Left ventricle myocardium superior (tissue), 1 donor: ENCODE measurements at places on chromosomes 5 and 9. TPM values are rescaled to one million over a fixed set of nuclear protein-coding genes. Genes with fewer than 3 reads are reported as not detected.

PCDHGB1 gene
- 7.1 TPM for total RNA-seq

TXN gene
- 66.0 TPM for total RNA-seq

DRD1 gene
- not detected for total RNA-seq

PCDHA11 gene
- total RNA-seq = not detected

DDX4 gene
- not detected for total RNA-seq

MEIKIN gene
- not detected for total RNA-seq

OSMR gene
- 9.9 TPM for total RNA-seq

SLC46A2 gene
- not detected for total RNA-seq

DNAJB5 gene
- 36.2 TPM for total RNA-seq

RASGEF1C gene
- 0.40 TPM for total RNA-seq

ACTBL2 gene
- not detected for total RNA-seq

CCDC192 gene
- not detected for total RNA-seq

PTGER4 gene
- total RNA-seq = 6.6 TPM

CATSPER3 gene
- 0.74 TPM for total RNA-seq

LRRC19 gene
- not detected for total RNA-seq

POU5F2 gene
- 0.30 TPM for total RNA-seq

FGD3 gene
- 3.2 TPM for total RNA-seq

HTR1A gene
- not detected for total RNA-seq

HTR4 gene
- total RNA-seq = not detected

CNTFR gene
- total RNA-seq = 3.3 TPM

TCF7 gene
- total RNA-seq = 3.4 TPM

PDE6A gene
- total RNA-seq = 0.05 TPM

MLANA gene
- not detected for total RNA-seq

STOML2 gene
- 150 TPM for total RNA-seq

FOXD4 gene
- total RNA-seq = 0.12 TPM

RELL2 gene
- 0.55 TPM for total RNA-seq

FGFR4 gene
- total RNA-seq = 1.4 TPM

FAM78A gene
- total RNA-seq = 69.1 TPM

SPACA9 gene
- 4.4 TPM for total RNA-seq

MAML1 gene
- total RNA-seq = 13.5 TPM

IFNA17 gene
- total RNA-seq = not detected

CCDC69 gene
- 178 TPM for total RNA-seq

SLC22A4 gene
- total RNA-seq = 1.6 TPM

EPB41L4B gene
- total RNA-seq = 8.9 TPM

NME5 gene
- 2.1 TPM for total RNA-seq
